Fibroblast of upper back skin (primary cell): ENCODE measurements at places on chromosomes 7 and 10.

DNA sequence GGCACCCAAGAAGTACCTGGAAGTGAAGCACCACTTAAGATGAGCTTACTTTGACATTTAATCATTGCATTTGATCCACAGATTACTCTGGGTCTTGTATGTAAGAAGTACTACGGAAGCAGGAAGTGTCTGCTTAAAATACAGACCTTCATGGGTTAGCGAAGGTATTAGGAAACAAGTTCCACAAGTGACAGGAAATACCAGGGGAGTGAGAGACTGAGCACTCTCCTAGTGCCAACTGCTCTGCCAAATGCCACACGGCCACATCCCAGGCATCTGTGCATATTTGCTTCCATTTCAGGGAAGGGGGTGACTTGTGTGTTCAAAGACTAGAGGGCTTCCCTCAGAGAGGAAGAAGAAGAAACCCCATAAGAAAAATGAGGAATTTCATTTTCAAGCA is 57.2 kb upstream of the ANK3 start:
- DNase-seq: no peak

GRCh38 chr7:38178695-38179344 is 775 bp downstream of the STARD3NL start:
- DNase-seq: no peak

GRCh38 chr7:35817930-35818329 is 17.1 kb downstream of the SEPTIN7 start:
- no peak for DNase-seq

DNA sequence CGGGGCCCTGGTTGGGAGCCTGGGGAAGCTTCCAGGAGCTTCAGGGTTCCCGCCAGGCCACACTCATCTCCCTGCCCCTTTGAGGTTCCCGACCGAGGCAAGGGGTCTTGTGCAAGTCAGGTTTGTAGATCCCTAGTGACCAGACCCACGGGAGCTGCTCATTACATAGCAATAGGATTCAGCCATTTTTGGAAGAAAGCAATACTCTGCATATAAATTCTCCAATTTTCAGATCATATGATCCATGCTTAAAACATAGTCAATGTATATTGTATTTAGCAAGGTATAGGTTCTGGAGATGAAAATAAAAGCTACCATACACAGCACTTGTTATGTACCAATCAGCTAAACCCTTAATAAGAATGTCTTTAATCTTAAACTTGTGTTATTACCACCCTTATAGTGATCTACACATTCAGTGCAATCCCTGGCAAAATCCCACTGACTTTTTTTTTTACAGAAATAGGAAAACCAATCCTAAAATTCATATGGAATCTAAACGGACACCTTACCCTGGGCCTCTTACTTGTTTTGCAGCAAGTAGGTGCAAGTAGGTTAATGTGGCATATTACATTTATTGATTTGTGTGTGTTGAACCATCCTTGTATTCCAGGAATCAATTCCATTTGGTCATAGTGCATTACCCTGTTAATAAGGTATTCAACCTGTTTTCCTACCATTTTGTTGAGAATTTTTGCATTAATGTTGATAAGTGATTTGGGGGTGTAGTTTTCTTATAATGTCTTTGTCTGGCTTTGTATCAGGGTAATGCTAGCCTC is 13.8 kb upstream of the FKBP9 start:
- DNase-seq: no peak

- DNase-seq: no peak
These were observed 105.7 kb upstream of the INSIG1 start for GRCh38 chr7:155191901-155192478.

DNA sequence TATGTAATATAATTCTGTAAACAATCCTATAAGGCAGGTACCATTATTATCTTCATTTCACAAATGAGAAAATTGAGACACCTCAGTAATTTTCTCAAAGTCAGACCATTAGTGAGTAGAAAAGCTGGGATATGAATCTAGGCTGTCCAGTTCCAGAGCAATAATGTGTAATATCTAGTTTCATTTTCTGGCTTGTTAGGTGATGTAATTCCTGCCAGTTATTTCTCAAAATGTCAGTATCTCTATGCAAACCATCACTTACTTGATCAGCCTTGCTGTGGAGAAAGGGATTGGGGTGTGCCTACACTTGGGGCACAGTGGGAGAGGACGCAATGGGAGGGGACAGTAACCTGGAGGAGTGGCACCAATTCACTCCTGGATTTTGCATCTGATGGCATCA is 157.5 kb downstream of the LYZL1 start:
- peak; percentile 61 for DNase-seq

GRCh38 chr7:16929146-16929762 is 47.5 kb upstream of the AGR3 start:
- no peak for DNase-seq

- no peak for DNase-seq
These were observed 32.6 kb downstream of the CCNJ start for GRCh38 chr10:96075977-96076376.
